ENCODE measurements at places on chromosomes 6 and 20.

DNA sequence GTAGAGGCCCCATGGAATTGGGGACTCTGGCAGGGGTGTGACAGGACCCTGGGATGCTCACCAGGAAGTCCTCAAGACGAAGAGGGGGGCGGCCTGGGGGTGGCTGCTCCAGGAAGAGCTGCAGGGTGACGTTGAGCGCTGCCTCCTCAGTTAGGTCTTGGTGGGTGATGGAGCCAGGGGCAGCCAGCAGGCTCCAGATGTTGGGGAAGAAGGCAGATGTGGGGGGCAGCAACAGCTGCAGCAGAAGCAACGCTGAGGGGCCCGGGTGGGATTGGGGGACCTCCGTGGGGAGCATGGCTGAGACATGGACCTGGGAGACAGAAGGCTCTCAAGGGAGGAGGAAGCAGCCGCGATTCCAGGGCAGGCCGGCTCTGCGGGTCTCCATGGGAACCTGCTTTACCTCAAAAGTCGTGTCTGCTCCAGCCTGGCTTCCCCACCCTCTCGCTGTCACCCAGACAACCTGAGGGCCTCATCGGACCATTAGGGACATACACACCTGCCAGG is 591 bp downstream of the VWA7 start:
- DNase-seq: no peak

DNA sequence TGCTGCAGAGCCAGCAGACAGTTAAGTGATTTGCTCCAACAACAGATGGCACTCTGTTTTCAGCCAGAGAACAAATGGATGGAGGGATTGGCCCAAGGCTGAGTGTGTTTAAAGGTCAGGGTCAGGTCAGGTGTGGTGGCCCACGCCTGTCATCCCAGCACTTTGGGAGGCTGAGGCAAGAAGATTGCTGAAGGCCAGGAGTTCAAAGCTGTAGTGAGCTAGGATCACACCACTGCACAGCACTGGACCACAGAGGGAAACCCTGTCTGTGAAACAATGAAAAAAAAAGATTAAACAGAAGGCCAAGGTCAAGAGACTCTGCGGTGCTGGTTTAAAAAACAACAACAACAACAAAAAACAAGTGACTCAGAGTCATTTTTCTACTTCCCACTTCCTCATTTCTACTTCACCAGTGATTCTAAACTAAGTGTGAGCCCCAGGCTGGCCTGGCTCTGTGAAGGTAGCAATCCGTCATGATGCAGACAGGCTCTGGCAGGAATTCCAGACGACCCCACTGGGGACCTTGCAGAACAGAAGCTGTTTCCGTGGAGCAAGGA is 42.5 kb upstream of the ARMC2 start:
- DNase-seq: no peak

- DNase-seq: no peak
These were observed 79.7 kb downstream of the ARMC2 start for GRCh38 chr6:108927927-108928326.

DNA sequence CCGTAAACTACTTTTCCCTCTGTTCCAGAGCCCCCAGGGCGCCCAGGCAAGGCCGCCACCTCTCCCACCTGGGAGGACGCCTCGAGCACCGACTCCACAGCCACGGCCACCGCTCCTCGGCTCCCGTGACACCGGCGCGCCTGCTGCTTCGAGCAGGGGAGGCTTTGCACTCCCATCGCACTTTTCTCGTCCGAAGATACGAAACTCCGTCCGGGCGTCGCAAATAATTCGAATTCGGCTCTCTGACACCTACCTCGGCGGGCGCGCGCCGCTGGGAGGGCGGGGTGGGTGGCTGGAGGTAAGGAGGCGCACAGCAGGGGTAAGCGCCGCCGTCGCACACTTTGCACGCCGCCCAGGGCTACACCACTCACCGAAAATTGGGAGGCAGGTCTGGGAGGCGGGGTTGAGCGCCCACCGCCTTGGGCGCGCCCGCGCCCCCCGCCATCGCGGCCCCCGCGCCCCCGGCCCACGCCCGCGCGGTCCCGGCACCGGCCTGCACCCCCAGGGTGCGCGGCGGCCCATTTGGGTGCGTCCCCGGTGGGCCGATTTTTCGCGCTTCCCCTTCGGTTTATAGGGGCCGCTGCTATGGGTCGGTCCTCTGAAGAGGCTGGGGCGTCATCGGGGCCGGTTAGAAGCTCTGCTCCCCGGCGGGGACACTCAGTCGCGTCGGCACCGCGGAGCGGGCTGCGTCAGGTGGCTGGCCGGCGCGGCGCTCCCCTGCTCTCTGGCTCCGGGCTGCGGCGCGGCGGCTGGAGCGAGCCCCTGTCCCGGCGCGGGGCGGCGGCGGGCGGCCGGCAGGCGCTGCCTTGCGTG is 36.2 kb downstream of the GNAS start:
- DNase-seq: peak; percentile 78

DNA sequence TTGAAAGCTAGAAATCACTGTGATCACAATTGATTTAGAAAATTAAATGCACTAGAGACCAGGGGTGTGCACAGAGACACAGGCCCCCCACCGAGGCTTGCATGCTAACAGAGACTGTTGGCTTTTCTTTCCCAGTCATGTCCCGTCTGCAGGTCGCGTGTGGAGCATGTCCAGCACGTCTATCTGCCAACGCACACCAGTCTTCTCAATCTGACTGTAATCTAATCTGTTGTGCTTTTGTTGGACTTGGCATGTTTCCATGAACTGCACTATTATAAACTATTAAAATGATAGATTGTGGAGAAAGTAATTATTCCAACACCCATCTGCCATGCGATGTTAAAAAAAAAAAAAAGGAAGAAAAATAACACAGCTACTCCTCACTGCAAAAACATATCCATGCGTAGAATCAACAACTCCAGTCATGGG is 17.7 kb downstream of the MYLIP start:
- DNase-seq: no peak
